ENCODE measurements at places on chromosomes 13 and 19.
A peak's percentile ranks its signal among the peaks of the same experiment; 100 is the strongest.

DNA sequence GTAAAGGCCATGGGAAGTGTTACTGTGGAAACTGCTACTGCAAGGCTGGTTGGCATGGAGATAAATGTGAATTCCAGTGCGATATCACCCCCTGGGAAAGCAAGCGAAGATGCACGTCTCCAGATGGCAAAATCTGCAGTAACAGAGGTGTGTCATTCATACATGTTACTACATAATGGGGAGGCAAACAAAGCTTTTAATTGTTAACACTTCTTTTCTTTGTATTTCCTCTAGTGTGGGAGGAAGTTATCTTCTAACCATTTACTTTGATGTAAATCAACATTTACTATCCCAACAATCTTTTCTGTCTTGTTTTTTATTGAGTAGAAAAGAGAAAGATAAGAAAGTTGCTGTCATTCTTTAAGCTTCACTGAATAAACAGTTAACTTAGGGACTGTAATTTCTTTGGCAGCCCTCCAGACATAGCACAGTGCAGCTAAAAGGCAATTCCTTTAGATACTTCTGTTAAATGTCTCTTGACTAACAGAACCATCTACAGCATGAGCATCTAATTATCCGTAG lies 126.9 kb downstream of the ITGBL1 start:
- DNase-seq = no peak

DNA sequence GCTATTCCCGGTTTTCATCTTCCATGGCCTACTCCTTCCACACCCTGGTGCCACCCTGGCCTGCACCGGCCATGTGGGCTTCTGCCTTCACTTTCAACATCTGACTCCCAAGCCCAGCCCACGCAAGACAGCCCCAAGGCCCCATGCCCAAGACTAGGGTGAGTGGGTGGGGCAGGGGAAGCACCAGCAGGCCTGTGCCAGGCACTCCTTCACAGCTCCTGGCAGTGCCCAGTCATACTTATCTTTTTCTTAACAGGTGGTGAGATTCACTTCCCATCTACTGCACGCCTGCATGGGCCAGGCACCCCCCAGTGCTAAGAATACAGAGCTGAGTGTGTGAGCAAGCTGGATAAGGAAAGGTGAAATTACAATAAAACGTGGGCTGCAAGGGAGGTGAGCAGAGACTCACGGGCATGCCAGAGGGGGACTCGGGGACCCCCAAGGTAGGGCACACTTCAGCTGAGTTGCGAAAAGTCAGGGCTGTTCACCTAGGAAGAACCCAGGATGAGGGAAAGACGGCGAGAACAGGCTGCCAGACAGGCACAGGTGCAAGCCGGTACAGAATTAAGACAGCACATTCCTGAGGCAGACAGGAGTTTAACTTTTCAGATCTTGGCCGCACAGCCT lies 55.7 kb downstream of the COL4A1 start:
- DNase-seq = no peak

GRCh38 chr13:51922771-51923480 lies 61.2 kb downstream of the CCDC70 start:
- DNase-seq = no peak

- peak; percentile 10 for DNase-seq
Measured at GRCh38 chr13:72726726-72727416, 558 bp downstream of the MZT1 start.

DNA sequence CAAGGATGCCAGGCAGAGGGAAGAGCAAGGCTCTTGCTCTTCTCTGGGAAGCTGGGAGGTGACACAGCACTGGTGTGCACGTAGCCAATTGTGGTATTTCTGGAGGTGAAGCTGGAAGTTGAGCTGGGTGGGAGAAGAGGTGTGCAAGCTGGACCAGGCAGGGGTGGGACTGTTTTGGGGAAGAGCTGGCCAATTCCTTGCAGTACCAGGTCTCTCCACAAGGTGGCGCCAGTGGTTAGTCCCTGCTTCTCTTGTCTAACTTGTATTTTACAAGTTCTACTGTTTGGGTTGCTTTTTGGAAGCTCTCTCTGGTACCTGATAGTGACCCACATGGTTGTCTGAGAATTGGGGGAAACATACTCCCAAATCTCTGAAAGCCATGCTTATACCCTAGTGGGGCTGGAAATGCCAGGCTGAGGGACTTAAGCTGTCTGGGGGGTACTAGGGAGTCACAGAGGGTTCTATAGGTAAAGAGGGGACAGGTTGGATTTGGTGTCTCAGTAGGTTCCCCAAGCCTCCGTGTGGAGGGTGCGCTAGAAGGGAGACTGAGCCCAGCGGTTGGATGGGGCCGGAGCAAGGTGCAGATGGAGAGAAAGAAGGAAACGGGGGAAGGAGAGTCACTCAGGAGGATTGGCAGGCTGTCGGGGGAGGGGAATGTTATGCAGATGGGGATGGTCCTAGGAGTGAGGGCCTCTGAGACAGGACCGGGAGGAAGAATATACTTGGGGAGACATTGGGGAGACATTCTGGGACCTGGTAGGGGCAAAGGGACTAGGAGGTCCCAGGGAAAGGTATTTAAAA lies 3.0 kb downstream of the HPN start:
- peak; percentile 57 for DNase-seq

DNA sequence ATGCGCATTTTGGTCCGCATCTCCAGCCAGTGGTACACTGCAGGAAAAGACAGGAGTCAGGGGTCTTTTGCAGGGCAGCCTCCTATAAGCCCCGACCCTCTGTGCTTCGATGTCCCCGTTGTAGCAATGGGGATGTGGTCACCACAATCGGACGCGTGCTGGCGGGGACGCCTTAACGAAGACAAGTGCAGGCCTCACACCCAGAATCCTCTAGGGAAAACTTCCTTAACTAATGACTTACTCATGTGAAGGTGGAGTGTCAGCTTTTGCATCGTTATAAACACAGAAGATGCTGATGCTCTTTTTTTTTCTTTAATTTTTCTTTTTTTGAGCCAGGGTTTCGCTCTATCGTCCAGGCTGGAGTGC lies 22.1 kb downstream of the VASP start:
- DNase-seq = no peak

DNA sequence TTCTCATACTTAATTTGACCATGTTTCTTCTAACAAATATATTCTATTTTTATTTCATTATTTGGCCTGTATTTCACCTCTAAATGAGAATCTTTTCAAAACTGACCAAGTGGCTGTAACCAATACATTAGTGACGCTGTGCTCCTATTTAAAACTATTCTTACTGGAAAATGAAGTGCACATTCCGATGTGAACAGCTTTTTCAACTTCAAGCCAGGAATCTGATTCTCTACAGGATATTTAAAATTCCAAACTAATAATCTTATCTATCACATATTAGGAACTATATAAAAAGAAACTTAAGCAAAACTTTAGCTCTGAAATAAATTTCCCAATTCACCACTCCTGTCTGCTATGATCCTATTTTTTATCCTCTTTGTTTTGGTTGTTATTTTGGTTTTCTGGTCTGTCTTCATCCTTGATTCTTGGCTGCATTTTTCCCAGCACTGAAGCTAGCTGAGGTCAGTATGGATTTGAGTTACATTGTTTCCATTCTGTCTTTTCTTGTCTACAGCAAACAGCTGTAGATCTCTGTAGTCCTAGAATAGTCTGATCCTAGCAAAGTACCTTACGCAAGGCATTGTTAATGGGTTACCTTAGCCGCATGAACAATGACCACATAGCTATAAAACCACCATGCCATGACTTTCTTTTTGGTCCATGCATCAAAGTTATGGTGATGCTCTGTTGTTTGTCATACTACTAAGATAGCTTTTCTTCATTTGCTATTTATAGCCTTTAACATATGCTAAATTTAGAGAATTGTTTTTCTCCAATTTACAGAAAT lies 748.6 kb upstream of the SPRY2 start:
- DNase-seq = no peak

GRCh38 chr13:28981530-28981929 lies 161.4 kb downstream of the MTUS2 start:
- DNase-seq = no peak

DNA sequence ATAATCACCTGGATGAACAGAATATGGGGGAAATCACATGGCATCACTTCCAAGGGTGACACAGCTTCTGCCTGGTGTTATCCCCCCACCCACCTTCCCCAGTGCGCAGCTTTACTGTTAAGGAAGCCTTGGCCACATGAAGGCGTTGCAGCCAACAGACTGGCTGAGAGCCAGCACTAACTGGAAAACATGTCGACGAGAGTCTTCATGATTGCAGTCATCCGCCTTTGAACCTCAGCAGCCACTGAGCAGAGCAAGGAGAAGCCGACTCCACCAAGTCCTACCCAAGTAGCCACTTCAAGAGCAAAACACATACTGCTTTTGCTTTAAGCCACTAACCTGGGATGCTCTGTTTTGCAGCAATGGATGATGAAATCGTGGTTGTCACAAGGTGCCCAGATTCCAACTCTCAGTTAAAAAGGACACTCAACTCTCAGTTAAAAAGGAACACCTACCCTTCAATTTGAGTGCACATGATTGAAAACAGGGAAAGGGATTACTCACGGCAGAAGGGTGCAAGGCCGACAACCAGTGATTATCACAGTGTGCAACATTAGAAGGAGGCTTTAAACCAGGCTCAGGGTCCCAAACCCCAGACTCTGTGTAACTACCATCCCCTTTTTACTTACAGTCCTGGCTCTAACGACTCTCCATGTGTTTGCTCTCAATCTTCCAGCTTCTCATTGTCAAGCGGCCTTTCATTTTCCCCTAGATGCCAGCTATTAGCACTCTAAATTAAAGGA lies 149.1 kb downstream of the KLF12 start:
- DNase-seq = no peak

DNA sequence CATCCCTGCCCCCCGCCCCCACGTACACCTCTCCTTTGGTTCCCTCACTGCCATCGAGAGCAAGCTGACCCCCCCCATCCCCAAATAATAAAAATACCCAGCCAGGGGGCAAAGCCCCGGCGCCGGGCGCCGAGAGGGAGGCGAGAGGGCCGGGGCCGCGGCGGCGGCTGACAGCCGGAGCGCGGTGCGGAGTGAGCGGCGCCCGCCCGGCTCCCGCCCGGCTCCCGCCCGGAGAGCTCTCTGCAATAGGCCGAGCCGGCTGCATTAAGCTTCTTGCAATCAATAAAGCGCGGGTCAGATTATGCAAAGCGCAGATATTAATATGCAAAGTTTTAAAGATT lies 40.9 kb downstream of the DEDD2 start:
- no peak for DNase-seq

DNA sequence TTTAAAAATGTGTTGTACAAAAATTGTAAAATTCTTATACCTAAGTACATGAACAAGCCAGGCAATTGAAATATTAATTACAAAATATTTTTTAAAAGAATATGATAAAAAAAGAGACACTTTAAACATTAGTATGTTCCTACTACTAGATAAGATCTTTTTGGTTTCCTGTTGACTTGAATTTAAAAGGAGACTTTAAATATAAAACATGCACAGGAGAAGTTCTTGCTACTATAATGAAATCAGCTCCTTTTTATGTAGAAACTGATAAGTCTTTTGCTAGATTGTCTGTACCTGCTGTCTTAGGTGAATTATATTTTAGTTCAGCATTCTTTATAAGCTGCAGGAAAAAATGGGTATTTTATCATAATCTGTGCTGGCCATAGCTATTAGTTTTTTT lies 140.2 kb downstream of the TNFSF13B start:
- no peak for DNase-seq

GRCh38 chr19:33434886-33435705 lies 61.6 kb downstream of the CEBPG start:
- DNase-seq = peak; percentile 37

DNA sequence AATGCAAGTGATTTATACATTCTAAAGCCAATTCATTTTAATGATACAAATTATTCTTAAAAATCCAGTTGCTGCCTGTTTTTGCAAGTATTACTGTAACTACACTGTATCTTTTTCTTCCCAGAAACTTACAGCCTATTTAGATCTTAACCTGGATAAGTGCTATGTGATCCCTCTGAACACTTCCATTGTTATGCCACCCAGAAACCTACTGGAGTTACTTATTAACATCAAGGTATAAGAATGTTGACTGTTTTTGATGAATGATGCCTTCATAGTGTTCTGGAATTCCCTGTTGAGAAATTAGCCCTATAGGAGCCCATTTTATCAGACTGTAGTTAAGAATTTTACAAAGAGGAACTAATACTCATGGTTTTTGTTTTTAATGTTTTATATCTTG lies 25.0 kb downstream of the ITM2B start:
- DNase-seq = no peak

DNA sequence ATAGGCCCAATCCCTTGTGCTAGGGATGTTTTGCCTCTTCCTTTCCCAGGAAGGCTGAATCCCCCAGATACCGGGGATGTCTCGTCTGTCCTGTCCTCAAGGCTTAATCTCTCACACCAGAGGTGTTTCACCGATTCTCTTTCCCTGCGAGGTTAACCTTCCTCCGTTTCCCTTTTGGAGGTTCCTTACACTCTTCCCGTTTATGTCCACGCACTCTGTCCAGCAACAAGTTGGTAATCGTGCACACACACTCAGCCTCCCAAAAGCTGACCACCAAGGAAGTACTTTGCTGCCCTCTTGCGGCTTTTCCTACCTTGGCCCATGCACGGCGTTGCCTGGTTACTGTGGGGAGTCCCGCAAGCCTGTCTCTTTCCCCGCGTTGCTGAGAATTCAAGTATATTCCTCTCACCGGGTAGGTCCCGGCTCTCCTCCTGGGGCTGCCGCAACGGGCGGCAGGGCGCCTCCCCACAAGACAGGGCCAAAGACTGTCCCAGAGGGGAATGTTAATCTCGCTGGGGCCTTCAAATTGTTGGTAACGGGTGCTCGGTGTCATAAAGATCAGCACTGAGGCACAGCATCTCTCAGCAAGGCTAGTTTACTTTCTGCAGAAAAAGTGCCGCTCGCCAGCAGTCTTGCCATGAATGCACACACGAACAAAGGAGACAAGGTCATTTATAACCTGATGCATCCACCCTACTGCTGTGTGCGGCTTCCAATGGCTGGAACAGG lies 36.7 kb upstream of the CD177 start:
- DNase-seq = no peak

- DNase-seq = no peak
Measured at GRCh38 chr13:24226762-24227161, 66.2 kb downstream of the SPATA13 start.

GRCh38 chr19:48398375-48399235 lies 5.1 kb downstream of the GRIN2D start:
- no peak for DNase-seq

GRCh38 chr19:8609279-8610040 lies 1.1 kb downstream of the ADAMTS10 start:
- peak; percentile 60 for DNase-seq

- DNase-seq = peak; percentile 10
Measured at GRCh38 chr13:75299913-75300862, 181.8 kb downstream of the TBC1D4 start.

DNA sequence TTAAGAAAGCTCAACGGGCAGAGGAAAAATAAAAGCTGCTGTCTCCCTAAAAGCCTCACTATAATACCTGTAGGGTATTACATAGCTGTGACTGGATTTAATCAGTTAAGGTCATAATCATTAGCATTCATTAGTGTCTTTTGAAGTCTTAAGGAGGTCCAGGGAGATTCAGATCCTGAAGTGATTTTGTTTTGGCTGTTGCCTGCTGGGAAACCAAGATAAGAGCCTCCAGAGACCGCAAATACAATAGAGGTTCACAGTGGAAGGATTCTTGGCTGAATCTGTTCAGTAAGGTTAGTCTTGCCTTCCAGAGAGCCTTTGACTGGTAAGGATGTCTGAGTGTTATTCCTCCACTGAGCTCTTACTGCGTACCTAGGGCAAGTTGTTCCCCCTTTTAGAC lies 54.0 kb upstream of the TNFRSF19 start:
- no peak for DNase-seq

- DNase-seq = no peak
Measured at GRCh38 chr19:31578326-31578725, 229.1 kb upstream of the TSHZ3 start.

- DNase-seq = no peak
Measured at GRCh38 chr19:39190768-39191167, 6.0 kb upstream of the NCCRP1 start.
